ENCODE measurements at places on chromosomes 16 and 17. TPM values are rescaled to one million over a fixed set of nuclear protein-coding genes. Genes with fewer than 3 reads are reported as not detected.

DNA sequence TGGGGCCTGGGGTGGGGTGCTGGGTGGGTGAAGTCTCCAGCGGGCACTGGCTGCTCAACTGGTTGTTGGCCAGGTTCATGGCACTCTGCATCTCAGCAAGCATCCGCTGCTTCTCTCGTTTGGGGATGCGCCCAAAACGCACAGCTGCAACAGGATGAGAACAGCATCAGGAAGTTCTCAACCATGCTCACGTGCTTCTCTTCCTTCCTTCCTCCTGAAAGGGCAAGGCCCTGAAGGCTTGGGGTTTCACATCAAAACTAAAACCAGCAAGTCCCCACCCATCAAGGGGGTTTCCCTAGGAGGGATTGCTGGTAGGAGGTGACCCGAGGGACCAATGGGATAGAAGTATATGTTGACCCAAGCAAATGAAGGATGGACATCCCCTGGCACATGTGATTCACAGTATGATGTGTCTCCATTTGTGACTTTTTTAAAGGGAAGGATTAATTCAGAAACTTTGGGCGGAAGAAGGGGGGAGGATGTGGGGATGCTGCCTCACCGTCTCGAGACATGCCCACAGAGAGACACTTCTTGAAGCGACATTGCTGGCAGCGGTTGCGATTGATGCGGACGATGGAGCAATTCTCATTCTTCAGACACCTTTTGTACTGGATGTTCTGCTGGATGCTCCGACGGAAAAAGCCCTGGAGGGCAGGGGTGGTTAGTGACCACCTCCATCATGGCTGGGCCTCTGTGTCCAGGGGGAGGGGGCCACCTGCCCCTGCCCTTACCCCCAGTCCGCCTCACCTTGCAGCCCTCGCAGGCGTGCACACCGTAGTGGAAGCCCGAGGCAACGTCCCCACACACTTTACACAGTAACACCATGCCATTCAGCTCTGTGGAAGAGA is 4.2 kb downstream of the NR1D1 start:
- peak overlapping the region; percentile 93 for H3K27ac ChIP-seq
- no peak overlapping the region for H3K4me3 ChIP-seq
- DNase-seq = peak; percentile 89
- H3K27me3 ChIP-seq = no peaks in the 10 kb centered on the region

- no peaks in the 10 kb centered on the region for H3K4me1 ChIP-seq
- no peaks in the 10 kb centered on the region for H3K27me3 ChIP-seq
- H3K36me3 ChIP-seq = no peaks in the 10 kb centered on the region
- DNase-seq = peak; percentile 87
- no peak overlapping the region for H3K4me3 ChIP-seq
These were observed 18.6 kb downstream of the HSBP1 start for GRCh38 chr16:83826146-83826913.

GRCh38 chr16:15427648-15428239 is 6.6 kb upstream of the BMERB1 start:
- H3K4me3 ChIP-seq = no peak overlapping the region
- H3K4me1 ChIP-seq = no peaks in the 10 kb centered on the region
- peak; percentile 66 for DNase-seq
- H3K27me3 ChIP-seq = no peaks in the 10 kb centered on the region

- no peaks in the 10 kb centered on the region for H3K36me3 ChIP-seq
- H3K4me3 ChIP-seq = no peak overlapping the region
- H3K4me1 ChIP-seq = no peaks in the 10 kb centered on the region
- no peak for DNase-seq
These were observed 96.4 kb upstream of the SHISA6 start for GRCh38 chr17:11144358-11145233.

SLC35G6 gene
- not detected for total RNA-seq

DNA sequence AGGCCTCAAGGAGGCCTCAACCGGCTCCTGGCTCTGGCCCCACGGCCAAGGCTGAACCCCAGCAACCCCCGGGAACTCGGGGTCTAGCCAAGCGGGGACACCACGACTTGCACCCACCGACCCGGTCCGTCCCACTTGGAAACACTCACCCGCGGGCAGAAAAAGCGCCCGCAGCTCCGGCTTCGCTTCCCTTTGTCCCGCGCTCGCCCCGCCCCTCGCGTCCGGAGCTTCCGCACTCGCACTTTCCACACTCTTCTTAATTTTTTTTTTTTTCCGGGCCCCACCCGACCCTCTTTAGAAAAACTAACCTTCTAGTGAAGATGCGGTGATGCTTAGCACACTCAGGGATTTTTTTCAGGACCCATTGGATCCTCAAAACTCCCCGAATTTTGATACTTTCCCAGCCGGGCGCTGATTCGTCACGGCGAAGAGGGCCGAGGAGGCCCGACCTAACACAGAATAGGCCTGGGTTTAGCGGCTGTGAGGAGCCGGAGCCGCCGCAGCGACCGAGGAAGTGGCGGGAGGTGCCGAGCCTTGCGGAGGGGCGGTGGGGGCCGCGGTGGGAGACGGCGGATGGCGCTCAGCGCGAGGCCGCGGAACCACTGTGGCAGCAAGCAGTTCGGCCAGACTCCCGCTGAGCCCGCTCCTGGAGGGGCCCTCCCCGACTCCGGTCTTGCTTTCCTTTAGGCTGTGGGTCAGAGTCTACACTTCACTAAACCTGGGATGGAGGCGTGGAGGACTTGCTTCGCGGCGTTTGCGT is at the start of gene SMARCE1:
TSS of gene SMARCE1 (minus strand) at position 195 of the 760 bp plus-strand sequence. CDS start 2,016 bp downstream, outside the sequence.
- H3K36me3 ChIP-seq = peaks cover 24% of the 10 kb centered on the region
- DNase-seq = peak; percentile 86
- H3K27ac ChIP-seq = peak within 1 kb of the TSS; percentile 98
- H3K4me3 ChIP-seq = peak within 1 kb of the TSS; percentile 85

- no peaks in the 10 kb centered on the region for H3K27me3 ChIP-seq
- H3K4me3 ChIP-seq = no peak overlapping the region
- no peak overlapping the region for H3K27ac ChIP-seq
- no peak for DNase-seq
These were observed 19.0 kb downstream of the BANP start for GRCh38 chr16:87970186-87970585.

GRCh38 chr17:36602030-36602748 is 806 bp downstream of the MRM1 start:
- H3K4me3 ChIP-seq = peak overlapping the region; percentile 94
- H3K27ac ChIP-seq = peak overlapping the region; percentile 83
- H3K36me3 ChIP-seq = peaks cover 3% of the 10 kb centered on the region
- H3K27me3 ChIP-seq = no peaks in the 10 kb centered on the region
- DNase-seq = peak; percentile 51

- no peaks in the 10 kb centered on the region for H3K27me3 ChIP-seq
- peak overlapping the region; percentile 49 for H3K4me3 ChIP-seq
- peak overlapping the region; percentile 72 for H3K27ac ChIP-seq
- no peak for DNase-seq
- no peaks in the 10 kb centered on the region for H3K36me3 ChIP-seq
These were observed 615 bp downstream of the NHERF2 start for GRCh38 chr16:2027024-2028010.

DNA sequence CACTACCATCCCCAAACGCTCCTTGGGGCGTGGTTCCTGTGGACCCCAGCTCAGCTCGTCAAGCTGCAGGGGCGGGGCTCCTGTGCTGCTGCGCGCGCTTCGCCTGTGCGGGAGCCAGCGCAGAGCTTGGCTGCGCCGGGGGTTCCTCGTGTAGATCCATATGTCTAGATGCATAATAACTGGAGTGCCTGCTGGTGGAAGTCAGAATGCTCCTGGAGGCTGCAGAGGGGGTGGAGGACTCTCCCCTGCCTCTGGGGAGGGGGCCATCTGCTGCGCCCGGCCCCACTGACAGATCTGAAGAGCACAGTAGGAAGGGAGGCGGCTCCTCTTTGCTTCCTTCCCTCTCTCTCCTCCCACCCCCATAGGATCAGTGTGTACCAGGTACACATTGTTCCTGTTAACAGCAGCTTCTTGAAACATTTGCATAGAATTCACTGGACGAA is 4.6 kb downstream of the RASD1 start:
- no peaks in the 10 kb centered on the region for H3K36me3 ChIP-seq
- H3K4me3 ChIP-seq = no peak overlapping the region
- no peaks in the 10 kb centered on the region for H3K27me3 ChIP-seq
- peaks cover 18% of the 10 kb centered on the region for H3K4me1 ChIP-seq

DNA sequence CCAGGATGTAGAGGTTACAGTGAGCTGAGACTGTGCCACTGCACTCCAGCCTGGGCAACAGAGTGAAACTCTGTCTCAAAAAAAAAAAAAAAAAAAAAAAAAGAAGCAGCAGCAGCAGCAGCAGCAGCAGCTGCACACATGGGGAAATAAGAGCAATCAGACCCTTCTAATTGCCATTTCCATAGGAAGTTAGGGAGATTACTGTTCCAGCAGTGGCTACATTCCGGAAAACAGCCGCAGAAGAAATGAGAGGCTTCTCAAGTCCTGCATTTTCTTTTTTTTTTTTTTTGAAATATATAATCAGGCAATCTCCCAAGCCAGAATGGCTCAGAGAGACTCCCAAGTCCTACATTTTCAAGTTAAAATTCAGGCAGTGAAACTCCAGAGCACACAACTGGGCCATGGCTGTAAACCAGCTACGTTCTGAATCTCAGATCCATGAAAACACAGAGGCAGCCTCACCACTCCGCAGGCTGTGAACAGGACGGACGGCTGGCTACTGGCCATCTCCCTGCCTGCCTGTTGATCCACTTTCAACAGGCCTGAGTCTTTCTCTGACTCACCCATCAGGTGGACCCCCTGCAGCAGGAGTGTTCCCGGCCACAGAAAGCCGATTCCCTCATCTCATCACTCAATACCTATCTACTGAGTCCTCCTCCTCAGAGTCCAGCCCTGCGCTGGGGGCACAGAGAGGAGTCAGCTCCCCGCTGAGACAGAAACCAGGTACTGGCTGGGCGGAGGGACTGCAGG is 15.0 kb downstream of the TRPV1 start:
- H3K4me1 ChIP-seq = no peaks in the 10 kb centered on the region
- H3K4me3 ChIP-seq = no peak overlapping the region
- no peak for DNase-seq

Data from Peyer's patch (tissue), 4 donors.